Stimulated activated CD8-positive, alpha-beta memory T cell treated with anti-CD3 and anti-CD28 coated beads, Interleukin-7, amount 100 ng/mL, for 24 hours (primary cell): ENCODE measurements at places on chromosomes 1 and 21.

DNA sequence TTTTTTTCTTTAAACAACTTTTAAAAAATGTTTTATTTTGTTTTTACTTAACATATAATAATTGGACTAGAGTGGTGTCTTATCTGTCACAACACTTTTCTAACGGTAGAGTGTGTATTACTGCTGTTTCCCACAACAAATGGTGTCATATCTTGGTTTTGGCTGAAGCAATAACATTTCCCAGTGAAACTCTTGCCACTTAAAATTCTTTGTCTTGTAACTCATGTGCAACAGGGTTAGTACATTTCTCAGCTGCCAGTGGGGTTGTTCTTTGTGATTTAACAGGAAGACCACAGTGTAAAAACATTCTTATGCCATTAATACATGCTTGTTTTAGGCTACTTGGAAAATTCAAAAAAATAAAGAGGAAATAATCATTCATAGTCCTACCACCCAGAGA, 43.5 kb downstream of the ALPL start:
- DNase-seq = no peak

DNA sequence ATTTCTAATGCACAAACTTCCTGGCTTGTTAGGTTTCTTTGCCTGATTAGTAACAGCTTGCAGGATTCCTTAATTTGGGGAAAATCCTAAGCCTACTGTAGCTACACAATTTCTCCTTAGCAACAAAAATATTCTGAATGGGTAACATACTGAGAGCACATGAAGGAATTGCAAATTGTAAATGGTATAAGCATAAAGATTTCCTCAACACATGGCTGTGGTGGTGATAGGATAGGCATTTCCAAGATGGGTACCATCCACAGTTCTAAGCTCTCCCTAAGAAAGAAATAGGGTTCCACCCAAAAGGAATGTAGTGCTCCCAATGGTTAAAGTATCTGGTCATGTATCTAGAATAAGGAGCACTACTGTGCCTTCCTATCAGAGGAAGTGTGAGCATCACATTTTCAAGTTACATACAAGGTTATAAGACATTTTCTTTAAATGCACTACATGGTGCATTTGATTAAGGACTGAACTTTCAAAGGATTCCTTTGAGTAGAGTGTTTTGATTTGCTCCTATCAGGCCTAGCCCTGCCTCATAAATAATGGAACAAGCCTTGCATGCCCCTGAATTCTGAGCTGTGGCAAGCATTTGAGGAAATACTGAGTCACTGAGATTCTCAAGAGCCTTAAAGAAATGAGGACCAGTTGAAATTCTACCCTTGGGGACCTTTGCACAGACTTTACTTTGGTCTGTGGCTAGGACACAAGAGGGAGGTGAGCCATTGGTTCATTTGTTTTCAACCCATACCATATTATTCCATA, 286.4 kb downstream of the PTBP2 start:
- DNase-seq = no peak

GRCh38 chr1:225838793-225839192, 28.9 kb downstream of the EPHX1 start:
- DNase-seq = no peak

GRCh38 chr1:92792340-92792782, 7.5 kb upstream of the EVI5 start:
- DNase-seq = no peak
